ENCODE measurements at places on chromosomes 7 and 10.

DNA sequence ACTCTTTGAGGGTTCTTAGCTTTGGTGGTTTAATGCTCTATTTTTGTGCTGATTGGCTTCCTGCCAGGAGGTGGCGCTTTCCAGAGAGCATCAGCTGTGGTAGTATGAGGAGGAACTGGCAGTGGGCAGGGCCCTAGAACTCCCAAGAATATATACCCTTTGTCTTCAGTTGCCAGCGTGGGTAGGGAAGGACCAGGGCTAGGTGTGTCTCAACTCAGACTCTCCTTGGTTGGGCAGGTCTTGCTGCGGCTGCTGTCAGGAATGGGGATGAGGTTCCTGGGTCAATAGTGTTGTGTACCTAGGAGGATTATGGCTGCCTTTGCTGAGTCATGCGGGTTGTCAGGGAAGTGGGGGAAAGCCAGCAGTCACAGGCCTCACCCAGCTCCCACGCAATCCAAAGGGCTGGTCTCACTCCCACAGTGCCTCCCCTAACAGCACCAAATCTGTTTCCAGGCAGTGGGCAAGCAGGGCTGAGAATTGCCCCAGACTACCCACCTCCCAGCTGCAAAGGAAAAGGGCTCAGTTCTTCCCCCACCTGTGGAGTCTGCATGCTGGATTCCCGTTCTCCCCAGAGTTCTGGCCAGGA, 191.5 kb downstream of the PHTF2 start:
- no peak for DNase-seq

DNA sequence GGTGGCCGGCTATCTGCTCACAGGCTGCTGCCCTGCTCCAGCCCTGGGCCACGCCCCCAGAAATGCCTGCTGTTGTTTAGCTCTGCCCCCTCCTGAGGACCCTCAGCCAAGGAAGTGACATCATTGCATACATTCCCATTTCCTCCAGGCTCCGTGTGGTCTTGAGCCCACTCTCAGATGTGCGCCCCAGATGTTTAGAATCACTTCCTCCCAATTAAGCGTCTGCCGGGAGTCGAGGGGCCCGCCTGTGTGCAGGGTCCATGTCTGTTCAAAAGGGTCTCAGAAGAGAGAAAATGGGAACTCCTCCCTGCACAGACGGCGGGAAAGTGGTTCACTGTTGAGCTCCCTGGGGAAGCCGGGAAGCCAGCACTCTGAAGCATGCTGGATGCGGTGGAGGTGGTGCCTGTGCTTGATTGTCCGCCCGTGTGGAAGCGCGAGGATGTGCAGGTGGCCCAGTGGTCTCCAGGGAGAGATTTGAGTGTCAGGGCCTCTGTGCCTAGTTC, 116.9 kb upstream of the PPIF start:
- DNase-seq: no peak

GRCh38 chr7:3575753-3576531, 274.9 kb downstream of the SDK1 start:
- no peak for DNase-seq

GRCh38 chr10:112507046-112507445, 60.0 kb downstream of the VTI1A start:
- no peak for DNase-seq

- no peak for DNase-seq
Observed at GRCh38 chr7:71843676-71844075, 568.5 kb downstream of the CALN1 start.

GRCh38 chr7:79293655-79294142, 159.8 kb downstream of the MAGI2 start:
- no peak for DNase-seq

- no peak for DNase-seq
Observed at GRCh38 chr7:116630357-116630756, 41.6 kb upstream of the MET start.

- no peak for DNase-seq
Observed at GRCh38 chr10:92662848-92663247, 26.9 kb upstream of the HHEX start.

- peak; percentile 93 for DNase-seq
Observed at GRCh38 chr7:90244909-90245851, at the start of gene CFAP69. Gene CFAP69, plus strand, starts transcription at chr7:90245174. Its CDS starts 251 bp downstream, at chr7:90245425.

- DNase-seq: no peak
Observed at GRCh38 chr7:20747001-20747400, 39.7 kb downstream of the SP8 start.

GRCh38 chr7:12256090-12256489, 45.0 kb downstream of the TMEM106B start:
- no peak for DNase-seq

GRCh38 chr10:73865107-73865458, 9.3 kb downstream of the CAMK2G start:
- DNase-seq: no peak

DNA sequence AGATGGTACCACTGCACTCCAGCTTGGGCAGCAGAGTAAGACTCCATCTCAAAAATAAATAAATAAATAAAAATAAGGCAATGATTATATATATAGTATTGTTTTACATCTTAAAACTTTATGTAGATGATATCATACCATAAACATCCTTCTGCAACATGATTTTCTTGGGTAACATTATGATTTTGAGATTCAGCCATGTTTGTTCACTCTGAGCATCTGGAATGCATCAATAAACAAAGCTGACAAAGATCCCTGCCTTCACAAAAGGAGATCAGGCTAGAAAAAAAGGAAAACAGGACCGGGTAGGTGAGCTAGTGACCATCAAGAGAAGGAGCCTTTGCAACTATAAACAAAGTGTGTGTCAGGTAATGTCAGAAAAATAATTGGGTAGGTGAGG, 31.9 kb upstream of the KAT6B start:
- DNase-seq: no peak

GRCh38 chr10:8360365-8360764, 305.9 kb downstream of the GATA3 start:
- DNase-seq: no peak

DNA sequence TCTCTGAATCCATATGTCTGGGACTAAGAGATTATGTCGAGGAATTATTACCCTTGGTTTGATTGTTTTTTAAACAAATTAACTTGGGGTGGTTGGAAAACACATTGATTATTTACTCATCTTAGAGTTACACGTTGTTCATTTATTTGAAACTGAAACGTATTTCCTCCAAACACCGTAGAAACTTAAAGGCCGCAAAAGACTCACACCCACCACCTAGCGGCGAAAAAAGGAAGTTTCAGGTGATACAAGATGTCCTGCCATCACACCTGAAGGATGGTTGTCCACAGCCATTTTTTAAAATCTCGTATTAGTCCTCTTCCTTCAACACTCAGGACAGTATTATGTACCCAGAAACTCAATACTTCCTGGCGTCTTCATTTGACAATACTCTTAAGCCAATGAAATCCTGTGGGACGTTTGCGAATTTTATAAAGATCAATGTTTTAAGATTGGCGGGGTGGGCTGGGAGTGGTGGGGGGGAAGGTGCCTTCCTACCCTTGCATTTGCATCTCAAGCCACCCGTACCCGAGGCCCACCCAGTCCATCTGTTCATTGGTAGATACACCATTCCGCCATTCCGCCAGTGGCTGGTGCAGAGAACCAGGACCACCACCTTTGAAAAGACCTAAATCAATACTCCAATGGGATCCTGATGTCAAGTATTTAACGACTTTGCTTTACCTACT, 1.4 kb upstream of the LCOR start:
- peak; percentile 84 for DNase-seq

- DNase-seq: peak; percentile 76
Observed at GRCh38 chr10:119268871-119269506, 61.6 kb downstream of the GRK5 start.

GRCh38 chr7:22672846-22673680, 53.9 kb upstream of the IL6 start:
- DNase-seq: no peak

- DNase-seq: no peak
Observed at GRCh38 chr10:116521424-116522290, 24.1 kb upstream of the PNLIP start.

DNA sequence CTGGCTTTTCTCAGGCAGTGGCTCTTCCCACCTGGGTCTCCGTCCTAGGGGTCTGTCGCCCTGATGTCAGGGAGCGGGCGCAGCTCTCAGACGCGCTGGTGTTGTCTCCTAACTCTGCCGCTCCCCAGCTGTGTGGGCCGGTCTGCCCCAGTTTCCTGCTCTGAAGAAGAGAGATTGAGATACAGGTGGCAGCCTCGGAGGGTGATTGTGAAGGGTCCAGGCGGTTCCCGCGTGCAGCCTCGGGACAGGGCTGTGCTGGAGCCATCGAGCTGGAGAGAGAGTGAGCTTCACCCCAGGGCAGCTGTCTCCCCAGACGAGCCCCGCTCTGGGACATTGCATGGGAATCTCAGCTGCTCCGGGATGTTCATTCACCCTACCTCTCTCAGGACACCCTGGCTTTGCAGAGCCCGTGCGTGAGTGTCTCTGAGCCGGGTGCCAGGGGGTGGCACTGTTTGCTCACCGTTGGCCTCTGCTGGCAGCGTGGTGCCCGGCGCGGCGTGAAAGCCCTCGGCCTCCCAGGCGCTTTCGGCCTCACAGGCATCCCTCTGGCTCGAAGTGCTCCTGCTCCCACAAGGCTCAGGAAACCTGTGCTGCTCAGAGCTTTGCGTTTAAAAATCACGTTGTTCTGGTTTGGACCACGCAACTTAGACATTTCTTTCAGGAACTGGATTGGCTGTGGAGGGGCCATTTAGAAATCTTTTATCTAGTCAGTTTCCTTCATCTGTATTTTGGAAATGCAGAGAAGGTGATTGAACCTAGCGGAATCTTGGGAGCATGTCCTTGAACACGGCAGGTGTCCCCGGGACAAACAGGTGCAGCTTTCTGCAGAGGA, 33.8 kb upstream of the ZFAND2A start:
- peak; percentile 65 for DNase-seq

GRCh38 chr10:118234683-118235082, 107.4 kb downstream of the FAM204A start:
- DNase-seq: no peak

DNA sequence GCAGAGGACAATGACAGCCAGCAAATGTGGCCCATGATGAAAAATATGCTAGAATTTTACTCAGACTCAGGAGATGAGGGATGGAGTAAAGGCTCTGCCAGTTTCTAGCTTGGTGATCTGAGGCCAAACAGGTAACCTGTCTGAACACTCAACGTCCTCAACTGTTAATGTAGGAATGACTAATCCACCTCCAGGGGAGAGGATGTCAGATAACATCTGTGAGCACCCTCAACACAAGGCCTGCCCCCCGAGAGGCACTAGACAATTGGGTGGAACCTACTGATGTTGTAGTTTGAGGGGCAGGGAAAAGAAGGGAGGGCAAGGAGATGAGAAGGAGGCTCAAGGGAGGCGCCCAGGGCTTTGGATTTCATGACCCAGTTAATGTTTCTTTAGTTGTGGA, 445.1 kb downstream of the PLXNA4 start:
- no peak for DNase-seq

GRCh38 chr7:108824840-108825580, 255.3 kb downstream of the DNAJB9 start:
- DNase-seq: no peak

DNA sequence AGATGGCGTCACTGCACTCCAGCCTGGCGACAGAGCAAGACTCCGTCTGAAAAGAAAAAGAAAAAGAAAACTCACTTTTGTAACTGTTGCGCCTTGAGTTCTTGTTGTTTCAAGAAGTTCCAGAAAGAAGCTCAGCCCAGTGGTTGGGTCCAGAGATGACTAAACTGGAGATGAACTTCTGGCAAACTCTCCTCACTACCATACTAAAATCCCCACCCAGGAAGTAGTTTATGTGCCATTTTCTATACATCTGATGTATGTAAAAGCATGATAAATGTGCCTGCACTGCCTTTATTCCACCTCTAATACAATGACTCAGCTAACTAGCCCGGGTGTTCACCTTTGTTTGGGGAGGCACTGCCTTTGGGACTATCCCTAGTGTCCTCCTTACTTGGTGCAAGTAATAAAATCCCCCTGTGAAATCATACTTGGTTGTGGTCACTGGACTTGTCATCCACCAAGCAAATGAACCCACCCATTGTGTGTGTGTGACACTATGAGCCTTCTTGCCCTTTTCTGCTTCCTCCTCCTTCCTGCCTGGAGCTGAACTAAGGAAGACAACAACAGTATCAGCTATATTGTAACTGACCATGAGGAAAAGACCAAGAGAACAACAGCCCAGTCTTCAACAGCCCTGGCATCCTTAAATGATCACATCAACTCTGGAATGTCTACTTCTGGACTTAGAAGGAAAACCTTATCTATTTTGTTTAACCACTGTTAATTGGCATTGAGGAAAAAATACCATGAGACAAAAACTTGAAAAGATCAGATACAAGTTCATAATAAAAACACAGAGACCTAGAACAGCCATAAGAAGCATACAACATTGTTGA, 33.6 kb downstream of the JMJD1C start:
- no peak for DNase-seq

DNA sequence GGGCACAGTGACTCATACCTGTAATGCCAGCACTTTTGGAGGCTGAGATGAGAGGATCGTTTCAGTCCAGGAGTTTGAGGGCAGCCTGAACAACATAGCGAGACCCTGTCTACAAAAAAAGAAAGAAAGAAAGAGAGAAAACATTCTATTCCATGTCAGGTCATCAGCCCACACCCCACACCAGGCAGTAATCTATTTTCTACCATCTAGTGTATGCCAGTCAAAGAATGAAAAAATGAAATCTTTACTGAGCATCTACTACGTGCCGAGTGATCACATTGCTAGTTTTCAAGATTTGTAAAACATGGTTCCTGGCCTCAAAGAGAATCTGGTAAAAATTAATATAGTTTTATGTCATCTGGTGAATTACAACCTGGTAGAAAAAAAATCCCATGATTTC, 3.1 kb upstream of the EPHB4 start:
- no peak for DNase-seq
